Activated T-cell treated with anti-CD3 and anti-CD28 coated beads, Interleukin-2, amount 50 U/mL, for 24 hours (primary cell): ENCODE measurements at places on chromosomes 2 and 18.

GRCh38 chr2:223936862-223937326 lies 8.2 kb downstream of the WDFY1 start:
- DNase-seq: no peak

- no peak for DNase-seq
Observed at GRCh38 chr2:9803023-9803805, 40.1 kb upstream of the TAF1B start.

DNA sequence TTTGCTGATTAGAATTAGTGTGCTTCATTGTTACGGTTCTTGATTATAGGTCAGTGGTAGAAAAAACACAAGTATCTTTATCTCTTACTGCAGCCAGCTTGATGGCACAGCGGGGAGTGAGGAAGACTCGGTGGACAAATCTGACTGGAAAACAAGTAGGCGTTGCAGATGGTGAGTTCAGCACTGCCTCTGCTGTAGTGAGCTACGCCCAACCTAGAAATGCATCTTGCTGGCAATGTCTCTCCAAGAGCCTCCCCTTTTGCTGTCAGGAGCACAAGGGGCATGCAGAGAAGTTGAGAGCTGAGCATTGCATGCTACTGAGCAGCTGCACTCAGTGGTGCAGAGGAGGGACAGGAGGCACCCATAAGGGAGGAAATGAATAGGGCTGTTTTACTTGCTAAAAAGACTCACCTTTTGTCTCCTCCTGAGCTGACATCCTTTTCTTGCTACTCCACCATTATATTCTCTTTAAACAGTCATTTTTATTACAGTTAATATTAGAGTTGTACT lies 977.3 kb upstream of the ACVR2A start:
- DNase-seq: no peak

- DNase-seq: no peak
Observed at GRCh38 chr2:8478471-8478793, 203.4 kb upstream of the ID2 start.

DNA sequence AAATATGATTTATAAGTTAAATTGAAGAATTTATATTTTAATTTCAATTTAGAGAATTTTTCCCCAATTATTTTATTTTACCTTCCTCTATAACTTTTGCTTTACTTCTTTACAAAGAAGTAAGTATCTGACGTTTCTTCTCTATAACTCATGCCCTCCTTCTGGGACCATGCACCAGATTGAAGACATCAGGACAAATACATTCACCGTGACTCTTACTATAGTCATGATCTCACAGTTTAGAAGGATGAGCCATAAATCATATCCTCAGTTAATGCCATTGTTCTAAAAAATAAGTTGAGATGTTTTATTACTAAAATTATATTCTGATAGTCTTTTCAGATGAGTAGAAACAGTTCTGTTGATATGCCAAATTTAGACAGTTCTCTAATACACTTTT lies 279.3 kb downstream of the TMX3 start:
- no peak for DNase-seq

DNA sequence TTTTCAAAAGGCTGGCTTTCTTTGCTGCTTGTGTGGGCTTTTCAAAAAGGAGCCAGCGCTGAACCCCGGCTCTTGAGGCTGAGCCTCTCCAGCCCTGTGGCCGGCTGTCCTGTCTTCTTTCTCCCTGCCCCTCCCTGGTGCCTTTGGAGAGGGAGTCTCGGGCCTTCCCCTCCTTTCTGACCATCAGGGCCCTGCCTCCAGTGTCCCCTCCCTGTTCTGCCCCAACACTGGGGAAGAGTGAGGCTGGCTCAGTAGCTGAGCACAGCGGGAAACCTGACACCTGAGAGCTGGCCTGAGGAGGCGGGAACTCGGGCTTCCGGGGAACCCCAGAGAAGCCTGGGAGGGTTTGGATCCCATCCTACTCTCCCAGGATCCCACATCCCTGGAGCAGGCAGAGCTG lies 232.1 kb downstream of the LOXHD1 start:
- no peak for DNase-seq

GRCh38 chr2:178455947-178456346 lies 4.8 kb downstream of the PJVK start:
- DNase-seq: no peak
